ENCODE measurements at places on chromosomes 6 and 20. TPM values are rescaled to one million over a fixed set of nuclear protein-coding genes. Genes with fewer than 3 reads are reported as not detected.

CCN5 gene
- total RNA-seq, result 51.5 TPM

GABRR1 gene
- total RNA-seq, result not detected

PSORS1C2 gene
- not detected for total RNA-seq

GJE1 gene
- total RNA-seq, result not detected

MTCH1 gene
- total RNA-seq, result 169 TPM

MAFB gene
- 86.0 TPM for total RNA-seq

MAD2L1BP gene
- total RNA-seq, result 19.0 TPM

TREM2 gene
- total RNA-seq, result 11.0 TPM

FLRT3 gene
- 0.06 TPM for total RNA-seq

RBM39 gene
- 269 TPM for total RNA-seq

COL20A1 gene
- total RNA-seq, result not detected

TMC2 gene
- total RNA-seq, result 0.22 TPM

PTPRK gene
- 13.6 TPM for total RNA-seq

COL19A1 gene
- not detected for total RNA-seq
